ENCODE measurements at places on chromosomes 2 and 18.

DNA sequence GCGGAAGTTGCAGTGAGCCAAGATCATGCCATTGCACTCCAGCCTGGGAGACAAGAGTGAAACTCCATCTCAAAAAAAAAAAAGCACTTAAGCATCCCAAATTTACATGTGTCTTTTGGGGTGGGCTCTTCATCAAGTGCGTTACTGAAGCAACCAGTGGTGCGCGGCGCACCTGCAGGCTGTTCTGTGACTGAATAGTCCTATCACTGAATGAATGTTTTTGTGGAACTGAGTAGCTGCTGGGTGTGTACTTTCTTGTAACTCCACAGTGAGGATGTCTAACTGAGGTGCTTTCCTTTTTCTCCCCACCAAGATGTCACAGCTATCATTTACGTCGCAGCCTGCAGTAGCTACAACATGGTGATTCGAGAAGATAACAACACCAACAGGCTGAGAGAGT is 17.0 kb downstream of the CHMP1B start:
- DNase-seq = no peak

DNA sequence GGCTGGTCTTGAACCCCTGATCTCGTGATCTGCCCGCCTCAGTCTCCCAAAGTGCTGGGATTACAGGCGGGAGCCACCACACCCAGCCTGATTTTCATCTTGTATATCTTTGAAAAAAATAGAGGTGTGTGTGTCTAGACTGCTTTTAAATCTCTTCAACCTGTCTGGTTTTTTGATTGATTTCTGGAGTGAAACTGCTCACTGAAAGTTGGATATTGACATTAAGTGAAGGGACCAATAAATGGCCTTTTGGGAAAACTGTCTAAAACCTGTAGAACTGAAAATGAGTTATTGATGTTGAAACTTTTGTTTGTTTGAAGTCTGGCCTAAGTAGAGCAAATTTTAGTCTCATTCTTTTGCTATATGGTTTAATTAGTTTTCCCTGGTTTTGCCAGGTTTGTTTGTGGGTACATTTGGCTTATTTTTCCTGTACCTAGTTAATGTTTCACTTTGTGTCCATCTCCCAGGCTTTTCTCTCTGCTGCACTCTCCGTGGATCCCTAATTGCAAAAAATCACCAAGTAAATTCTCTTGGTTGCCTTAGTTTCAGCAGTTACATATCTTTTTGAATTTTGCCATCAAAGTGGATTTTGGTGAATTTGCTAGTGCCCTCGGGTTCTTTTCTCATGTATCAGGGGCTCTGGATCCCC is 144.3 kb downstream of the MAP4K4 start:
- no peak for DNase-seq

DNA sequence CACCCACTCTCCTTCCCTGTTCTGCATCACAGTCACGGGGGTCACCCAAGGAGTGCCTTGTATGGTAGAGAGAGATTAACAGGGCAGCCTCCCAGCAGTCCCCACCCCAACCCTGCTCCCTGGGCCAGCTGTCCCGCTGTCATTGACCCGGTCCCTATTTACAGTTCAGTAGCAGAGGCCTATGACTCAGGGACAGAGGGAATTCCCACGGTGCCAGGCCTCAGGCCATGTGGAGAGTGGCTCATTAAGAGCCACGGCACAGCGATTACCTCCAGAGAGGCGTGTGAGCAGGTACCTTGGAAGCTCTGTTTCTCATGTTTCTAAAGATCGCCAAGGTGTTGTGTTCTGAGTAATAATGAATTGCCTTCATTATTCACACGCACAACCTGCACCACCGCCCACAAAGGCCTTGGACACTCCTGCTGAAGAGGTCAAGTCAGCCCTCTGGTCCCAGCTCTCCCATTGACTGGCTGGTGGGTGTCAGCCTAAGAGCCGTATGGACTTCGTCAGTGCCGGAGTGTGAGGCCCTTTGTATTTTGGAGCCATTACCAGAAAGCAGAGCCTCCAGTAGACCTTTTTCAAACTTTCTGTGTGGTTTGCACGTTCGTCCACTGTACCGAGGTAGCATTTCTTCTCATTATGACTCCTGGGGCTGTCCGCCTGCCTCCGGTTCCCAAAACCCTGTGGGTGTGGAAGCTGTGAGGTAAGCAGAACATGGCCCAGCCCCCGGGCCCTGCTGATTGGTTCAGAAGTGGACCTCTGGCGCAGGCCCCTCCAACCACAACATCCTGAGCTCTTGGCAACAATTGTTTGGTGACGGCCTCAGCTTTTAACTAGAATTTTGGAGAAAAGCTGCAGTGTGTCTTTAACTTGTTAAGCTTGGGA is 47.0 kb downstream of the SERTAD2 start:
- no peak for DNase-seq

DNA sequence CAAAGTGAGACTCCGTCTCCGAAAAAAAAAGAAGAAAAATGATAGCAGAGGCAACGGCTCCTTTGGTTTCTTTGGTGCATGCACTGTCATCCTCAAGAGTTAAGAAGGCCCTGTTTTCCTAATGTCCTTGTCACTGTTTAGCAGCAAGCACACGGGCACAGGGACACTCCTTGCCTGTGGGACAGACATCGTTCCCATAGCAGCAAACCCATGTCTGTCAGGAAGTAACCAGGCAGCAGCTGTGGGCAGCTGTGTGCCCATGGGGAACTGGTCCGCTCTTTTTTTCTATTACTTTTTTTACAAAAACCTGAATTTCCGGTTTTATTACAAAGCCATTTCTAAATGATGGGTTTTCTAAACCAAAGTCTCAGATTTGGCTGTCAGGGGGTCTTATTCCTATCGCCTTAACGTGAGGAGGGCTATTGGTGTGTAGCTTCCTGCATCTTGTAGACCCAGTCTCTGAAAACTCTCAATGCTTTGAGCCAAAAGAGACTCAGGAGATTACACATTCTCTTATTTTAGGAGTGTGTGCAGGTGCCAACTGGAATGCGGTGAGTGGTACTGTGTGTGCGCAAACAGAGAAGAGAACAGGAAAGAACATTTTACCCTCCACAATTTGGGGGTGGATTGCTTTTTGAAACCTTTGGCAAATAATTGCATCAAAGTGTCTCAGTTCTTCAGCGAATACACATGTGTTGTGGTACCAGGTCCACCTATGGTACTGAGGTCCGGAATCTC is 109.6 kb downstream of the COLEC12 start:
- no peak for DNase-seq

DNA sequence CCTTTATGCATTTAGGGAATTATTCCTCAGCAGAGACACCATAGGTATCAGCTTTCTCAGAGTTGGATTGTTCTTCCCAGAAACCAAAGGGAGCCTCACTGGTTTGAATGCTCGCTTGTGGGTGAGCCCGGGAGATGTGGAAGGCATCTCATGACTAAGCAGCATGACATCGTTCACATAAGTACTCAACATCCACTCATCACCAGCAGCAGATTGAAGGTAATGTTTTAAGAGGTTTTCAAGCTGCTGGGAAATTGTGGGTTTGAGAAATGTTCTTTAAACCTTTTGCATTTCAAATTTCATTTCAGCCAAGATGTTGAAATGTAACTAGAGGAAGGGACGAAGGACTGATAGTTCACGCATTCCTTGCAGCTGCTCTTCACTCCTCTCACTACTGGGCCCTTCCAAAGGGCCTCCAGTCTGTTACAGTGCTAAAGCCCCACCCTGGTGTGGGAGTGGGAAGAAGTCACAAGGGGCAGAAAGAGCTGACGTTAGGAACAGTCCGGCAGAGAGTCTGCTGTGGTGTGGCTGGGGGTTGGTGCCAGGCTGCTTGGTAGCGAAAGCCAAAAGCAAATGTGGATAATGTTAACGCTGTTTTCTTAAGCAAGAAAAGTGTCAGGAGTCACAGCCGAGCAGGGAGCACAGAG is 324.5 kb upstream of the EPHA4 start:
- peak; percentile 85 for DNase-seq
